Common myeloid progenitor, CD34-positive (primary cell): ENCODE measurements at places on chromosomes 1 and 21.

DNA sequence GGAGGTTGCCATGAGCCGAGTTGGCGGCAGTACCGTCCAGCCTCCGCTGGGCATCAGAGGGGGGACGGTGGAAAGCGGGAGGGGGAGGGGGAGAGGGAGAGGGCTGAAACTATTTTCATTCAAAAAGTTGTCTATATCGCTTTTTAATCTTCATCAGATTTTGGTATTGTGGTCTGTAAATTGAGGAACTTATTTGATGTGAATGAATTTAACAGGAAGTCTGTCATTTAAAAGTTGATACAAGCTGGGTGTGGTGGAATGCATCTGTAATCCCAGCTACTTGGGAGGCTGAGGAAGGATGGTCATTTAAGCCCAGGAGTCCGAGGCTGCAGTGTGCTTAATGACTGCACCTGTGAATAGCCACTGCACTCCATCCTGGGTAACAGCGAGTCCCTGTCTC is 3.0 kb upstream of the EPHX4 start:
- peaks cover 17% of the 10 kb centered on the region for H3K4me1 ChIP-seq
- DNase-seq: peak; percentile 68
- H3K27ac ChIP-seq: no peak overlapping the region
- H3K36me3 ChIP-seq: no peaks in the 10 kb centered on the region

- H3K36me3 ChIP-seq: no peaks in the 10 kb centered on the region
- no peak overlapping the region for H3K27ac ChIP-seq
- H3K4me1 ChIP-seq: no peaks in the 10 kb centered on the region
- no peak for DNase-seq
Measured at GRCh38 chr1:74517599-74518051, 5.2 kb upstream of the LRRC53 start.

DNA sequence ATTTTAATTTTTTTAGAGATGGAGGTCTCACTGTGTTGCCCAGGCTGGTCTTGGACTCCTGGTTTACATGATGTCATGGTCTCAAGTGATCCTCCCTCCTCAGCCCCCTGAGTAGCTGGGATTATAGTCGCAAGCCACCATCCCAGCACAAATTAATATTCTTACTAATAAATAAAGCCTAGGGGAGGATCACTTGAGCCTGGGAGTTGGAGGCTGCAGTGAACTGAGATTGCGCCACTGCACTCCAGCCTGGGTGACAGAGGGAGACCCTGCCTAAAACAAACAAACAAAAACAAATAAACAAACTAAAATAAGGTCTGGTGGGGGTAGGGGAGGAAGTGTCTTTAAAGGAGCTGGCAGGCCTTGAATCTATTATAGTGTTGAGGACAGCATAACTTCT is 8.7 kb upstream of the GADD45A start:
- no peak overlapping the region for H3K4me3 ChIP-seq
- H3K4me1 ChIP-seq: peaks cover 19% of the 10 kb centered on the region
- DNase-seq: no peak
- no peaks in the 10 kb centered on the region for H3K36me3 ChIP-seq
- no peaks in the 10 kb centered on the region for H3K27me3 ChIP-seq

DNA sequence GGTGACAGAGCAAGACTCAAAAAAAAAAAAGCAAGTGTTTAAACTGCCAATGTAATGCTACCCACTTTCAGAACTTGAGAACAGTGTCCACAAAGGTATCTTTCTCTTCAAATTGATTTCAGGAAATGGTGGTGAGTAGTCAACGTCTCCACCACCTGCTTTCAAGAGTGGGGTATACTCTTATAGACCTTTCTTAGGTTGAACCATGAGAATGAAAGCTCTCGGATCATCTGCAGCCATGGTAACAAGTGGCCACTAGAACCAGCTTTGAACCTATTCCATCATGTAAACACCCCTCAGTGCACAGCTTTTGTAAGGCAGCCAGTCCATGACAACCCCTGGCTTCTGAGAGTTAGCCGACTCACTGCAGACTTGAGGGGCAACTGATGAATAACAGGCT is 107.4 kb downstream of the NTPCR start:
- H3K27ac ChIP-seq: no peak overlapping the region
- no peaks in the 10 kb centered on the region for H3K4me1 ChIP-seq
- peaks cover 9% of the 10 kb centered on the region for H3K36me3 ChIP-seq
- no peak overlapping the region for H3K4me3 ChIP-seq
- H3K27me3 ChIP-seq: no peaks in the 10 kb centered on the region

DNA sequence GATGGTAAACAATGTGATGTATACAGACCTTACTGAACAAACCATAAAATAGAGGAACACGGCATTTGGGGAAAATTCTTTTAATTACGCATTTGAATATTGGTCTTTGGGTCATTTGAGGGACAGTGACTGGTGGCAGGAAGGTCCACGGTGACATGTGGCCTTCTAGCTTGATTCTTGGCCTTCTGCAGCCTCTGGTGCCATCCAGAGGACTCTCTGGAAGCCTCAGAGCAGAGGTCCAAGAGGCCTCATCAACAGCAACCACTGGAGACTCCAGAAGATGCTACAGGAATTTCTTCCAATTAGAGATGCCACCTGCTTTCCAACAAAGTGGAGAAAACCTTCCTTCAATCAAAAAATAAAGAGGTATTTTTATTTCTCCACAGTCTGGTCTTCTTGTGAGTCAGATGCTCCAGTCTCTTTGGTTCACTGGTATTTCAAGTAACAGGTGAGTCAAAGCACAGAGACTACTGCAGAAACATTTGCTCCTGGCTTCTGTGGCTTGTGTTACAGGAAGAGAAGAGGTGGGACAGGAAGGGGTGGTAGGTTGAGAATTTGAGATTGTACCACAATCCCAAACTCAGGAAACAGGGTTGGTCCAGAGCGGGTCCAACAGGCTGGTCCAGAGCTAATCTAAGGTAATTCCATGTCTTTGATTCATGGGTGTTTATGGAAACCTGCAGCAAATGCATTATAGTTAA is 2.7 kb upstream of the F5 start:
- peaks cover 2% of the 10 kb centered on the region for H3K4me1 ChIP-seq
- DNase-seq: no peak
- H3K36me3 ChIP-seq: no peaks in the 10 kb centered on the region

DNA sequence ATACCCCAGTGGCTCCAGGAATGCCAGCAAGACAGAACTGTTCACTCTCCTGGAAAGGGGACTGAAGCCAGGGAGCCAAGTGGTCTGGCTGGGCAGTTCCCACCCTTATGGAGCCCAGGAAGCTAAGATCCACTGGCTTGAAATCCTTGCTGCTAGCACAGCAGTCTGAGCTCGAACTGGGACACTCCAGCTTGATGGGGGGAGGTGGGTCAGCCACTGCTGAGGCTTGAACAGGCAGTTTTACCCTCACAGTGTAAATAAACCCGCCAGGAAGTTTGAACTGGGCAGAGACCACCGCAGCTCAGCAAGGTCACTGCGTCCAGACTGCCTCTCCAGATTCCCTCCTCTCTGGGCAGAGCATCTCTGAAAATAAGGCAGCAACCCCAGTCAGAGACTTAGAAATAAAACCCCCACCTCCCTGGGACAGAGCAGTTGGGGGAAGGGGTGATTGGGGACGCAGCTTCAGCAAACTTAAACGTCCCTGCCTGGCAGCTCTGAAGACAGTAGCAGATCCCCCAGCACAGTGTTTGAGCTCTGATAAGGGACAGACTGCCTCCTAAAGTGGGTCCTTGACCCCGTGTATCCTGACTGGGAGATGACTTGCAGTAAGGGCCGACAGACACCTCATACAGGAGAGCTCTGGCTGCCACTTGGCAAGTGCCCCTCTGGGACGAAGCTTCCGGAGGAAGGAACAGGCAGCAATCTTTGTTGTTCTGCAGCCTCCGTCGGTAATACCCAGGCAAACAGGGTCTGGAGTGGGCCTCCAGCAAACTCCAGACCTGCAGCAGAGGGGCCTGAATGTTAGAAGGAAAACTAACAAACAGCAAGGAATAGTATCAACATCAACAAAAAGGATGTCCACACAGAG is 568.4 kb downstream of the PLA2G4A start:
- no peak overlapping the region for H3K27ac ChIP-seq
- DNase-seq: no peak
- no peak overlapping the region for H3K4me3 ChIP-seq
- H3K4me1 ChIP-seq: no peaks in the 10 kb centered on the region
- no peaks in the 10 kb centered on the region for H3K36me3 ChIP-seq
